ENCODE measurements at places on chromosomes 4 and X. TPM values are rescaled to one million over a fixed set of nuclear protein-coding genes. Genes with fewer than 3 reads are reported as not detected.

Gene FABP2
- total RNA-seq: not detected

Gene TCEAL6
- total RNA-seq: not detected

Gene HERC5
- 0.54 TPM for total RNA-seq

Gene LAS1L
- 42.2 TPM for total RNA-seq

Gene NPY1R
- total RNA-seq: 2.8 TPM

Gene DAPP1
- total RNA-seq: 24.7 TPM

Gene RAB39B
- 6.0 TPM for total RNA-seq

Gene GPR173
- total RNA-seq: 1.3 TPM

DNA sequence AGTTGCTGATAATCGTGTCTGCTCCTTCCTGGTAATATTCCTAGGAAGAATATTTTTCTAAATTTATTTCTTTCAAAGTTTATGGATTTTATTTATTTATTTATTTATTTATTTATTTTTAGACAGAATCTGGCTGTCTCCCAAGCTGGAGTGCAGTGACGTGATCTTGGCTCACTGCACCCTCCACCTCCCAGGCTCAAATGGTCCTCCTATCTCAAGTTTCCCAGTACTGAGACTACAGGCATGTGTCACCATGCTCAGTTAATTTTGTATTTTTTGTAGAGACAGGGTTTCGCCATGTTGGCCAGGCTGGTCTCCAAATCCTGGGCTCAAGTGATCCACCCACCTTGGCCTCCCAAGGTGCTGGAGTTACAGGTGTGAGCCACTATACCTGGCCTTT is 48.9 kb downstream of the PDLIM5 start:
- DNase-seq: no peak

DNA sequence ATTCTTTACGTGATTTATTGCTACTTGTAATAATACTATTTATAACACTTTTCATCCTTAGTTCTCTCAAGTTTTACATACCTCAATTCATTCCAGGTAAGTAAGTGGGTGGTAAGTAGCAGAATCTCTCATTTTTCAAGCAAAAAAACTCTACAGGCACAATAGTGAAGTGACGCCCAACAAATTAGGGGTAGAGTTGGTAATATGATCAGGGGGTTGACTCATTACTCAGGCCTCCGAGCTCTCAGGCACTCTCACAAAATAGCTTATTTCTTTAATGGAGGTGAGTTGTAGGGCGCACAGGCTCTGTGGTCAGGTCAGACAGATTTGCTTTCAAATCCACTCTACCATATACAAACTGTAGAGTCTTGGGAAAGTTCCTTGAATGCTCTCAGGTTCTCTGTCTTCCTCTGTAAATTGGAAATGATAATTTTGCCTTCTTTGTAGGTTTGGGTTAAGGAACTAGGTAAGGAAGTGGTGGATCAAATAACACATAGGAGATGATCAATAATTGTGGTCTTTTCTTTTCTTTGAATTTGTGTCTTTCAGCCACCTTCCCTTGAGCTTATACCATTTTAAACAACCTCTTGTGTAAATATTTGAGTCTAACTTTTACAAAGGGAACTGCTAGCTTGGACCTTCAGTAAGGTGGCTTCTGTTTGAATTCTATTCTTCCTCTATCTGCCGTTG is 134.9 kb upstream of the LEF1 start:
- DNase-seq: peak; percentile 42

- DNase-seq: no peak
Measured at GRCh38 chr4:1648962-1649361, 35.2 kb downstream of the FAM53A start.

- no peak for DNase-seq
Measured at GRCh38 chr4:185358514-185358913, 37.2 kb downstream of the LRP2BP start.

DNA sequence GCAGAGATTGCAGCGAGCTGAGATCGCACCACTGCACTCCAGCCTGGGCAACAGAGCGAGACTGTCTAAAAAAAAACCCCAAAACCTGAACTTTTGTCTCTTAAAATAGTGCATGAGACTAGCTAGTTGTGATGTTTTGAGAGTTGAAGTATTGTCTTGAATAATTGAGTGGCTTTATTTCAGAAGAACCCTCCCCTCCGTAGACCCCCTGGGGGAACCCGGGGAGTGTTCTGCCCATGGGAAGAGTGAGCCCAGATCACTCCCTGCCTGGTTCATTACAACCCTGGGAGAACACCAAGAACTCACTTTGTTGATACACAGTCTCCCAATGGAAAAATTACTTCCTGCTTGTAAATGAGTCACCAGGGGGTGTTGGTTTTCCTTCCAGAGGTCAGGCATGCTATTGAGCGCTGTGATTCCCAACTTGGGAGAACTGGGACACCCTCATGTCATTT is 65.3 kb upstream of the SHISA3 start:
- DNase-seq: peak; percentile 39

DNA sequence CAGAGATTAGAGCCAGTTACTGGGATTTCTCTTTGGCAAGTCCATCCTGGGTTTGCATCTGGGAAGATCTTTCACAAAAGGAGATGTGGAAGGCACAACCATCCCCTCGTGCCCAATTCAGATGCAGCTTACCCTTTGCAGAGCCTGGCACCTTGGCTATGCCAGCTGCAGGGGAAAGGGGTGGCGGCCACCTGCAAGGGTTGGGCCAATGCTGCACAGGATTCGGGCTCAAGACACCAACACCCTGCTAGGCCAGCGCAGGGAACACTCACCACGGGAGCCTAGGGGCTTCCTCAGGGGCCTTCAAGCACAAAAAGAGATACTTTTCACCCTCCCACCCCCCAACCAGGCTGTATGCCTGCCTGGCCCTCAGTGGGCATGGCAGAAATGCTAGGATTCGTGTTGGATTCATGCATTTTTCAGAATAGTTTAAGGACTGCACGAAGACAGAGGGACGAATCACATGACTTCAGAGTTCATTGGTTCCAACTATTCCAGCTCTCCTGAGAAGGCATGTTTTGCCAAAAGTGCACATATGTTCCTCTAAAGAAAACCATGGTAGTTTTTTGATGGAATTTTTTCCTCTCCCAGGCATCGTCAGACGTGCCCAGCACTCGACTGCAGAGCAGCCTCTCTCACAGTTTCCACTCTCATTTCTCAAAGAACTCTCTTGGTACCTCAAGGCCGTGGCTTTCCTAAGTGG is 94.4 kb downstream of the PHKA2 start:
- DNase-seq: no peak

- peak; percentile 16 for DNase-seq
Measured at GRCh38 chr4:54493862-54494261, 163.9 kb upstream of the KIT start.

GRCh38 chr4:172780566-172781081 is 388.0 kb upstream of the GALNT7 start:
- no peak for DNase-seq

GRCh38 chrX:36867143-36867542 is 141.0 kb upstream of the FAM47C start:
- peak; percentile 57 for DNase-seq

GRCh38 chr4:24559889-24560288 is 24.5 kb downstream of the DHX15 start:
- DNase-seq: peak; percentile 30

DNA sequence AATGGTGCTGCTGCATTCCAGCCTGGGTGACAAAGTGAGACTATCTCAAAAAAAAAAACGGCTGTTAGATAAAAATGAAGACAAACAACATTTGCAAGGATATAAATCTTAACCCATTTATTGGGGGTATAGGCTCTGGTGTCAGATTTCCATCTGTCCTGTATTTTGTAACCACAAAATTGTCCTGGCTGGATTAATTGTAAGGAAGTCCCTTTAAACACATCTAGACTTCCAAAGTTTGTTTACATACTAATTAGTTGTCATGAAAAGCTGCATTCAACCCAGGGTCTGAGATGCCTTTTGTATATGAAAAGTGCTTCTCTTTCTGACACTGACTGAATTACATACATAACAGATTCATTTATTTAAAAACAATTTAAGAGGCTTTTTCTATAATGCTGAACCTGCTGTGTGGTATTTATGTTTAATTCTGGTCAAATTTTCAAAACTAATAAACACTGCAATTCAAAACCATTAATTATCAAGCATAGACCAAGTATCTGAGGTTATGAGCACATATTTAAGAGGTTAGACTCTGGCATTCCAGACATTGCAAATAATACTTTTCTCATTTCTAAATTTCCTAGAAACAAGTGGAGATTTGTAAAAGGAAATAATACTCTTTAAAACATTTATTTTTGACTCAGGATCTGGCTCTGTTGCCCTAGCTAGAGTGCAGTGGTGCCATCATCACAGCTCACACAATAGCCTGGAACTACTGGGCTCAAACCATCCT is 17.5 kb upstream of the UGDH start:
- no peak for DNase-seq

DNA sequence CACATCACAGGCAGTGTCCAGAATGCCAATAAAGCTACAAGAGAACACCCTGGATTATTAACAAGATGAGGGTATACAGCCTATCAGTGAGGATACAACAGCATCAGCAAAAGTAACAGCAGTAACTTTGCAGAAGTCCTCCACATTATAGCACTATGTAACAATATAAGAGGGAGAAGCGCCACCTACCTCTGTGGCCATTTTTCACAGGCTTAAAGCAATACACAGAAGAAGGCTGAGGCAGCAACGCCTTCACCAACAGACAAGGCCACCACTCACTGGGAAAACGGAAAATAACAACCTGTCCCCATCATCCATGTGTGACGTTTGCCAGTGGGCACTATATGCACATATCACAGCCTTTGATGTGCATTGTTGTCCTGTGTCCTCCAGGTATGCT is 12.5 kb downstream of the RTL8B start:
- no peak for DNase-seq

DNA sequence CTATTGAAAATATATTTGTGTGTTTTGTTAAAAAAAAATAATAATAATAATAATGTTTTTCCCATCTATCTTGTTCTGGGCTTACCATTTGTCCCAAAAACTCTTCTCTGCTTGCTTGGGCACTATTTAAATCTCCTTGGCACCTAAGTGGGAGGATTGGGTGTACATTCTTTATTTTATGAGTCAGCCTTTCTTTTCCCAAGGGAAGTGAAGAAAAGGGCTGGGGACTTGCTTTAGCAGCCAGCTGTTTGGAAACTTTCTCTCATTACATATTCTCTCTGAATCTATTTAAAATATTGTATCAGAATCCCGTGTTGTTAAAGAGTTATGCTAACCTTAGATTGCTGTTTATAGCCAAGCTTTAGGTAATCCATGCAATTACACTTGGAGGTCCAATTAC is 2332.4 kb downstream of the ARAP2 start:
- DNase-seq: no peak

GRCh38 chrX:47796433-47796906 is 40.2 kb upstream of the ZNF81 start:
- DNase-seq: peak; percentile 55

DNA sequence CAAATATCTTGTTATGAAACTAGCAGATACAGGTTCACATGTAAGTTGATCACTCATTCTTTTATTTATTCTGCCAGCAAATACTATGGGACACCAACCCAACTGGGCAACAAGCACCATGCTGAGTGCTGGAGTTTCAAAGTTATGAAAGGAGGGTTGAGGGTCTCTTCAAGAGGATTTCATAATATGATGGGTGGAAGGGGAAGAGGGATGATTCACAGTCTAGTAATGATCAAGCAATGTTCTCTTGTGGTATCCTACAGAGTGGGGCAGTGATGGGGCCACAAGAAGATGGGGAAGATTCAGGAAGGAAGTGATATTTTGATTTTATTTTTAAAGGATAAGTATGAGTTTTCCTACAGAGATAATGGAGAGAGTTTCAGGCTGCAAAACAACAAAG is 46.2 kb upstream of the TXK start:
- DNase-seq: peak; percentile 2

GRCh38 chr4:48073567-48074103 is 57.1 kb downstream of the NIPAL1 start:
- DNase-seq: no peak

DNA sequence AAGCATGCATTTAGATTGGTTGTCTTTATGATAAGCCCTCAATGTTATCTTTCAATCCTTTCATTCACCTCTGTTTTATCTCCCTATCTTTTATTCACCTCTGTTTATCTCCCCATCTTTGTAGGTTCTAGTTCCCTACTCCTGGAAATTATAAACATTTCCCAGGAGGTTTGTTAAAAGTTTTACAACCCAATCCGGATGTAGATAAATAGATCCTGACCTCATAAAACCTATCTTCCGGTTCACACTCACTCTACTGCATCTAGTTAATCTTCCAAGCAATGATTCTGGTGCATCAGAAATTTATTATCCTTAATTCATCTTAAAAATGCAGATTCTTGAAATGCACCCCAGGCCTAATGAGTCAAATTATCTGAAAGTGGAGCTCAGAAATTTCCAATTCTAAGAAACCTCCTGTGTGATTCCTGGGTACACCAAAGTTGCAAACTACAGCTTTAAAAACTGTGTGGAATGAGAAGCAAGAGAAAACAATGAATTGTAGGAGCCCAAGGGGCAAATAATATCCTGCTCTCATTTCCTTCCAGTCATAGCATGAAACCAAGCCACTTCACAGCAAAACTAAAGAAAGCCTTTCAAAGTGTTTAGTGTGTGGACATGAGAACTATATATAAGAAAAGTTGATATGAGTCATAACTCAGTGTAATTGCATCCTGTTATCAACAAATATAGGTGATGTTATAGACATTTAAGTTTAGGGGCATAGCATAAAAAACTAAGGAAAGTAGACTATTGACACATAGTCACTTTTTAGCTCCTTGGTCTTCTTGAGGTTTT is 51.1 kb upstream of the UGT8 start:
- DNase-seq: no peak

DNA sequence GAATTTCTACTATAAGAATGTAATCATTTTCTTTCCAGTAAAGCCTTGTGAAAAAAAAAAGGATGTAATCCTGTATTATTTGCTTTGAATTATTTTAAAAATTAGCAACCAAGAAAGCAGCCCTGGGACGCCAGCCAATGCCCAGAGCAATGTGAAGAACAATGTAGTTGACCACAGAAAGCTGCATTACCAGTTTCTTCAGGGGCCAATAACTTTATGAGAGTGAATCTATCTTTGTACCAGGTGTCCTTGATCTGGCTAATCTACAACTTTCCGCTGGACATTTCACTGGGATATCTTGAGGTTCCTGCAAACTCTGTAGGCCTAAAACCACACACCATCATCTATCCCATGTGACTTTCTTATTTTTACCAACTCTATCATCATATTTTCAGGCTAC is 7.6 kb upstream of the KLHL2 start:
- DNase-seq: peak; percentile 51

GRCh38 chrX:17788439-17788838 is 51.1 kb downstream of the SCML1 start:
- DNase-seq: peak; percentile 43

GRCh38 chrX:125306335-125306866 is 13.3 kb upstream of the TEX13C start:
- no peak for DNase-seq

GRCh38 chr4:189060104-189060503 is 880.6 kb upstream of the FRG1 start:
- no peak for DNase-seq

GRCh38 chr4:173661001-173661400 is 131.0 kb upstream of the HAND2 start:
- no peak for DNase-seq

DNA sequence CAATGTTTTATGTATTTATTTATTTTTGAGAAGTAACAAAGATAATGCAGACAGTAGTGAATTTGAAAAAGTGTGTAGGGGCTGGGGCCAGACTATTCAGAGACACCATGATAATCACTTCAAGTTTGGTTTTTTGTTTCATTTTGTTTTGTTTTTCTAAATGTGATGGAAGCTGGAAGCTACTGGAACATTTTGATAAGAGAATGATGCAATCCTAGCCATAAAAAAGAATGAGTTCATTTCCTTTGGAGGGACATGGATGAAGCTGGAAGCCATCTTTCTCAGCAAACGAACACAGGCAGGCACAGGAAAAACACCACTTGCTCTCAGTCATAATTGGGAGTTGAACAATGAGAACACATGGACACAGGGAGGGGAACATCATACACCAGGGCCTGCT is 706.6 kb upstream of the EPHA5 start:
- no peak for DNase-seq
